Stimulated activated CD4-positive, alpha-beta T cell treated with anti-CD3 and anti-CD28 coated beads, TNF-alpha, amount 100 ng/mL, for 48 hours (primary cell): ENCODE measurements at places on chromosomes 3 and 15.

DNA sequence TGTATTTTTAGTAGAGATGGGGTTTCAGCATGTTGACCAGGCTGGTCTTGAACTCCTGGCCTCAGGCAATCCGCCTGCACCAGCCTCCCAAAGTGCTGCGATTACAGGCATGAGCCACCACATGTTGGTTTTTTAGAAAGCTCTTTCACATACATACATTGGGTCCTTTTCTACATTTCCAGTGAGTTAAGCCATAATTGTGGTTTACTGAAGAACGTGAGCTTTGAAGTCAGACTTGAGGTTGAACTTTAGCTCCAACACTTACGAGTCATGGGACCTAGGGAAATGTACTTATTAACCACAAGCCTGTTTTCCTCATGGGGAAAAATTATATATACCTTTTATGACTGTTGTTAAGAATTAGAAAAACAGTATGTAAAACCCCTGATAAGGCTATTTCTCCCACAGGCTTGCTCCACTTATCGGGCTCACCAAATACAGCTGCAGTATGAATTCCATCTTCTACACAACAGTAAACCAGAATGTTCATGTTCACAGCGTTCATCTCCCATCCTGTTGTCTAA lies 39.0 kb downstream of the GPR160 start:
- no peak for DNase-seq

GRCh38 chr15:74809956-74810355 lies 2.7 kb upstream of the LMAN1L start:
- DNase-seq: no peak

- DNase-seq: no peak
Measured at GRCh38 chr15:70029297-70029701, 68.4 kb downstream of the TLE3 start.

- no peak for DNase-seq
Measured at GRCh38 chr15:52097180-52097579, 15.4 kb downstream of the BCL2L10 start.

DNA sequence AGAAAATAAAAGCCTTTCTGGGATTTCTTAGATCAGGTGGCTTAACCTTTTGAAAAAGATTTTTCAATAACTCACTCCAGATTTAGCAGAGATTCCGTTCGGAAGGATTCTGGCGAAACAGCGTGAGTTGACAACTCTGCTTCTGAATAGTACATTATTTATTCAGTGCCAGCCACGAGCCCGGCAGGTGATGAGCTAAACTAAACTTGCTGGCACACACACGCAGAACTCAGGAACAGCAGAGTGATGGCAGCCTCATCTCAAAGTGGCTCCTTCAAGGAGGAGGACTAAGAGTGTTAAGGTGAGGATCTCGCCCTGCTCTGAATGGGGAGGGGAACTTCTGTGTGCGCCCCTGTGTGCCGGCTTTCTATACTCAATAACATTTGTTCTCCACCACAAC lies 114.3 kb downstream of the FAM43A start:
- DNase-seq: no peak

- no peak for DNase-seq
Measured at GRCh38 chr15:49041426-49041825, 4.8 kb downstream of the SECISBP2L start.

GRCh38 chr15:55694652-55695150 lies 48.3 kb downstream of the PRTG start:
- no peak for DNase-seq

GRCh38 chr3:4889896-4890295 lies 89.3 kb upstream of the BHLHE40 start:
- DNase-seq: no peak

- DNase-seq: no peak
Measured at GRCh38 chr3:89157575-89157974, 50.2 kb downstream of the EPHA3 start.

GRCh38 chr3:126960604-126960995 lies 22.3 kb upstream of the PLXNA1 start:
- no peak for DNase-seq

DNA sequence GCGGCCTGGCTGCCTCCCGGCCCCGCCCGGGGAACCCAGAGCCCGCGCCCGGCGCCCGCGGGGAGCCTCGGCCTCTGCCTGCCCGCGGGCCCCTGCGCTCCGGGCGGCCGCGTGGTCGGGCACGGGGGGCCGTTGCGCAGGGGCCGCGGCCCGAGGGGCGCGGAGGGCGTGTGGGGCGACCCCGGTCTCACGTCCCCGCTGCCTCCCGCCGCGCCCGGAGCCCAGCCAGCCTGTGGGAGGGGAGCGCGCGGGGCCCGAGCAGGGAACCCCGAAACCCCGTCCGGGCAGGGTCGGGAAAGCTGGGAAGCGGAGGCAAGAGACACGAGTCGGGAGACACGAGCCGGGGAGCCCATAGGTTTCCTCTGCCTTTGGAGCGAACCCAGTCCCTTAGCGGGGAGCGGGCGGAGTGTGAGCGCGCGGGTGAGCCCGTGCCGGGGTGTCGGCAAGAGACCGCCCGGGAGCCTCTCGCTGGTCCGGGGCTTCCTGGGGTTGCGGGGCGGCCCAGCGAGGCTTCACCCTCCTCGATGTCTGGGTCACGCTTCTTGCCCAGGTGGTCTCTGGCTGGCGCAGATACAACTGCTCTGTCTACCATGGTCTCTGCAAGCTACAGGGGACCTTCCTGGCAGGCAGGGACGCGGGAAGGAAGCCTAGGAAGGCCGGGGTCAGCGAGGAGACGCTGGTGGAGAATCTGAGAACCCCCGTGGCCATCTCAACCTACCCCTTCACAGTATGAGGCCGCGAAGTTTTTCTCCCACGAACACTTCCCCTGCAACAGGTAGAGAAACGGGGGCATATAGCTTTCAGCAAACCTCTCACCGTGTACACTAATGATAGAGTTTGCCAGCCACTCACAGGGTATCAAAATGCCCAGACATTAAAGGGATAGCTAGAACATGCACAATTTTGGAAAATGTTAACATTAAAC lies 586 bp downstream of the LRRK1 start:
- DNase-seq: no peak
